ENCODE measurements at places on chromosomes 1 and 21. TPM values are rescaled to one million over a fixed set of nuclear protein-coding genes. Genes with fewer than 3 reads are reported as not detected.

The GFI1 gene
- 0.07 TPM for total RNA-seq

The AQP10 gene
- total RNA-seq: 0.13 TPM

The S100A9 gene
- not detected for total RNA-seq

The FAM151A gene
- not detected for total RNA-seq

The MROH7 gene
- 0.73 TPM for total RNA-seq

The SLAMF8 gene
- total RNA-seq: not detected

The OBSCN gene
- 5.8 TPM for total RNA-seq

The S100A7 gene
- not detected for total RNA-seq

The CLDN19 gene
- not detected for total RNA-seq

The HOOK1 gene
- total RNA-seq: not detected

The OR14A2 gene
- total RNA-seq: not detected

The ALDH4A1 gene
- total RNA-seq: 9.9 TPM

The CELSR2 gene
- 6.3 TPM for total RNA-seq

The TRIM46 gene
- 5.2 TPM for total RNA-seq

Data from smooth muscle cell of the pulmonary artery (primary cell).